ENCODE measurements at places on chromosomes 13 and 19.

GRCh38 chr19:35736913-35737886, 5.1 kb downstream of the IGFLR1 start:
- no peak for DNase-seq

- no peak for DNase-seq
Observed at GRCh38 chr13:102928941-102929675, 83.3 kb downstream of the ERCC5 start.

- no peak for DNase-seq
Observed at GRCh38 chr13:25699056-25699455, 327.3 kb downstream of the ATP8A2 start.

DNA sequence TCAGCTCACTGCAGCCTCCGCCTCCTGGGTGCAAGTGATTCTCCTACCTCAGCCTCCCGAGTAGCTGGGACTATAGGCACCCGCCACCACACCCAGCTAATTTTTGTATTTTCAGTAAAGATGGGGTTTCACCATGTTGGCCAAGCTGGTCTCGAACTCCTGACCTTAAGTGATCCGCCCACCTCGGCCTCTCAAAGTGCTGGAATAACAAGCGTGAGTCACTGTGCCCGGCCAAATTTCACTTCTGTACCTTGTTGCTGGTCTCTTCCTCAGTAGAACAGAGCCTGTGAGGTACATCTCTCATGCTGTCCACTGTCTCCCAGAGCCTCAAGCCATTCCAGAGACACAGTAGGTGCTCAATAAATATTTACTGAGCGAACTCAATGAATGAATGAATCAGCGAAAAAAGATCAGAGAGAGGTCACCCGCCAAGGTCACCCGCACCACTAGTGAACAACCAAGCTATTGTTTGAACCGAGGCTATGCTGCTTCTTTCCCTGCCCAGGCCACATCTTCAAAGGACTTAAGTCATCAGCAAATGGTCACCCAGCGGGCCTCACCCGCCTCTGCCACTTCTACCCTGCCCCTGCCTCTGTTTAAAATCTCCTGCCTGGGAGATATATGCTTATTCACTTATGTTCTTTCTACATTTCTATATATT, 9.3 kb downstream of the TMEM143 start:
- no peak for DNase-seq

DNA sequence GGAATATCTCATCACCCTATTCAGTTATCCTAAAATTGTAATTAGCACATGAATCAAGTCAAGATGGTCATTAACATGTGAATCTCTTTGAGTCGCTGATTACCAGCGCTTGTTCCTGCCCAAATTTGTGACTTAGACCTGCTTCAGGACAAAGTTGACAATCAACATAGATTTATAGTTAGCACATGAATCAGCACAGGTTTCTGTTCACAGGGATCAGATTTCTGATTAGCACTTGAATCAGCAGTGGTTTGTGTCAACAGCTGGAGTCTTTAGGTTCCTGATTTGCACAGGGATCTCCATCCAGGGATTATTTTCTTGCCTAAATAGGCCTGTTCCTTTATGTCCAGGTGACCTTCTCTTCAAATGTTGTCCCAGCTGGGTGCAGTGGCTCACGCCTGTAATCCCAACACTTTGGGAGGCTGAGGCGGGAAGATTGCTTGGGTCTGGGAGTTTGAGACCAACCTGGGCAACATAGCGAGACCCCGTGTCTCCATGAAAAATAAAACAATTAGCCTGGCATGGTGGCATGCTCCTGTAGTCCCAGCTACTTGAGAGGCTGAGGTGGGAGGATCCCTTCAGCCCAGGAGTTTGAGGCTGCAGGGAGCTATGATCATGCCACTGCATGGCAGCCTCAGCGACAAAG, 3.8 kb upstream of the LRFN3 start:
- DNase-seq, result no peak

- DNase-seq, result no peak
Observed at GRCh38 chr13:44955406-44955805, 33.9 kb downstream of the NUFIP1 start.

GRCh38 chr13:52695856-52696255, 43.2 kb downstream of the SUGT1 start:
- DNase-seq, result no peak

DNA sequence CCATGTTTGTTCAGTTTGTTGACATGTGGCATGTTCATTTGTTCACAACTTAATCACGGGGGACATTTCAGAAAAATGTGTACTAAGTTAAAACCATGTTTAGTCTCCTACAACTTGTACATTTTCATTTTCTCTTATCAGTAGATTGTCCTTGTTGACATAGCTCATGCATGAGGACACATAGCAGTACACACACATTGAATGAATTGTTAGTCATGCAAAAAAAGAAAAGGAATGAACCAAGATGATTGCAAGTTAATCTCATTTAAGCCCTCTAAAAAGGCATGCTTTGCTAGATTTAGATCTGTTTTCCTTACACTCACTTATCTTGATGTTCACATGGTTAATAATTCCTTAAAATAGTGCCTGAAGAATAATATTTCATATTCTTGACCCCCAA, 38.2 kb upstream of the AKAP11 start:
- DNase-seq, result no peak

DNA sequence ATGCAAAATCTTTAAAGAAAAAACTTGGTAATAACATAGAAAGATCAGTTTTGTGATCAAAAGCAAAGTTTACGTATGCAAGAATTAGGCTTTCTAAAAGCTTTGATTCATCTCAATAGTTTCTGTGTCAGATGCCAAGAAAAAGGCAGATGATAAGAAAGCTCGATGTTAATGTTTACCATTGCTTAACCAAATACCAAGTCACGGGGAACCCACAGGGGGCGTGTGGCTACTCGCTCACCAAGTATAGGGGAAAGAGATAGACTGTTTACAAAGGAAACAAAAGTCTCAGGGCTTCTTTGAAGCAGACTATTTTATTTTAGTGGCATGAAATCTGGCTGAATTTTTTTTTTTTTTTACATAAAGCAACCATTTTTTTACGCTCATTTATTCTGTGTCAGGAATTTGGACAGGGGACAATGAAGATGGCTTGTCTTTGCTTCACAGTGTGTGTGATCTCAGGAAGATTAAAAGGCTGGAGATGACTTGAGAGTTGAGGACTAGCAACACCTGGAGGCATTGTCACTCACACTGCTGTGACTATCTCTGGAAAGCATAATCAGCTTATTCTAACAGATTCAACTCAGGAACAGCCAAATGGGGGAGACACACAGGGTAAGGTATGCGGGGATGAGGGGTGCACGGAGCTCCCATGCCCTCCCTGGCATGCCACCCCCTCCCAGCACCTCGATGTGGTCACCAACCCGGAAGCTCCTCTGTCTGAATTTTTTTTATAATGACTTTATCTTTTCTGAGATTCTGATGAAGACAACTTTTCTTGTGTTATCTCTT, 24.9 kb downstream of the RCBTB1 start:
- no peak for DNase-seq

DNA sequence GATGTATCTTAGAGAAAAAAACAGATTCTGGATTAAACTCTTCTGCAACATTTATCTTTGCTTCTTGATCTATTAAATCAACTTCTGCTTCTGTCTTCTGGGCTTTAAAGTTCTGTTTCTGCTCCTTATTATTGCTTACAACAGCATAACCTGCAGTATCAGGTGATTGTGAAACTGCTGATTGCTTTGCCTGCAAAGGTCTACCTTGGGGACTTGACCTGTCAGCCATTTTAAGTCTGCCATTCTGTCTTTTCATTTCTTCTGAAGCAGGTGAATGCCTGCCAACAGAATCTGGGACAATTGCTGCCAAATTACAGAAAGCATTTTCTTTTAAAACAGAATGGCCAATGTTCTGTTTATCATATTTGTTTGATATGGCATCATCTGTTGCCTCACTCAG, 31.1 kb downstream of the TEX30 start:
- no peak for DNase-seq

DNA sequence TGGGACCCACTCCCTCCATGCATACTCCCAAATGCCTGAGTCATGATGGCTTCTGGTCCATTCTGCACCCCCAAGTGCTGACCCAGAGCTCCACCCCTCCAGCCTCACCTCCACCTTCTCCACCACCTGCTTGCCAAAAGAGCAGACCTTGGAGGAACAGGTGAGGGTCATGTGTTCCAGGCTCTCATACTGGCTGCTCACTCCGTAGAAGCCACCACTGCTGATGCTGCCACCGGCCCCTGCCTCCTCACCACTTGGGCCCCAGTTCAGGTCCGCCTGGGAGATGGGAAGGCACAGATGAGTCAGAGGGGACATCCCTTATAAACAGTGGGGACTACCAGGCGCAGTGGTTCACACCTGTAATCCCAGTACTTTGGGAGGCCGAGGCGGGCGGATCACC, 7.9 kb downstream of the CD37 start:
- no peak for DNase-seq

DNA sequence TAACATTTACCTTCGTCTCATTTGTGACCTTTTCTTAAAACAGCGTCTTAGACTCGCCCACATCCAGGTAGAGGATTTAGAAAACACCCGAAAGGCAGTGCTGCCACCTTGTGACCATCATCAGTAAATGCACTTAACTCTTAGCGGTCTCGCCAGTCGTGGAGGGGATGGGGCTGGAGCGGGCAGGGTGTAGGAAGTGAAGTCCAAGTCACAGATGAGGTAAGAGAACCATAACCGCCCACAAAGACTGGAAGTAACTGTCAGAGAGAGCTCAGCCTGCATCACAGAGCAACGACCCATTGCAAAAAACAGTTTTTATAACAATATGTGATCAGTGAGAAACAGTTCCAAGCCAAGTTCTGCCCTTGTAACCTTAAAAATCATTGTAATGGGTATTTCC, 10.7 kb upstream of the CEACAM3 start:
- DNase-seq, result peak; percentile 50

DNA sequence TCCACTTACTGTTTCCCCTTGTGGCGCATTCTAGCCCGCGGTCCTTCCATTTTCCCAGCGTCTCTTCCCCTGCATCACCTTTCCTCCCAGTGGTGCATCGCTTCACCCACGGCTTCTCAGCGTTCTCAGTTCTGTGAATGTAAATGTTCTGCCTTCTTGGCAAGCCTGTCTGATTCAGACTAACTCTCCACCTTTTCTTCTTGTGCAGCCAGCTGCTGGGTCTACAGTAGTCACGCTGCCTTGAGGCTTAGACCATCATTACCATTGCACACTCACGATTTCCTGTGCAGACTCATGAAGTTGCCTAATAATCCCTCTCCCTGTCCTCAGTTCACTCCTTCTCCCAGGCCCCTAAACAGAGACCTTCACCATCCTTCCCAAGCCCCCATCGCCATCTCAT, 75.0 kb downstream of the DHRS12 start:
- peak; percentile 41 for DNase-seq

GRCh38 chr13:20940083-20940482, 37.5 kb upstream of the XPO4 start:
- no peak for DNase-seq

DNA sequence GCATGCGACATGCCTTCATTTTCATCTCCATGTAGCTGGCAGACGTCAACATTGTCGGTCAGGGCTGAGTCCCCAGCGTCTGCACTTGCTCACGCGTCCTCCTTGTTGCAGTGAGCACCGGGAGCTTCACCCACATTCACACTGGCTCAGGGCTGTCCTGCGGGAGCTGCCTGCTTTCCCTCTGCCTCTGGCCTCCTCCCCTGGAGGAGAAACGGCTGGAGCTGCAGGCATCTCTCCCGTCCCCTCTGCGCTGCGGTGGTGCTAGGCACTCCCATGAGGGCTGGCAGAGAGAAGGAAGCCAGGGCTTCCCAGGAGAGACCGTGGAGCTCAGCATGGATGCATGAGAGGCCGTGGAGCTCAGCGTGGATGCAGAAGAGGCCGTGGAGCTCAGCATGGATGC, 18.4 kb upstream of the TMEM255B start:
- no peak for DNase-seq

DNA sequence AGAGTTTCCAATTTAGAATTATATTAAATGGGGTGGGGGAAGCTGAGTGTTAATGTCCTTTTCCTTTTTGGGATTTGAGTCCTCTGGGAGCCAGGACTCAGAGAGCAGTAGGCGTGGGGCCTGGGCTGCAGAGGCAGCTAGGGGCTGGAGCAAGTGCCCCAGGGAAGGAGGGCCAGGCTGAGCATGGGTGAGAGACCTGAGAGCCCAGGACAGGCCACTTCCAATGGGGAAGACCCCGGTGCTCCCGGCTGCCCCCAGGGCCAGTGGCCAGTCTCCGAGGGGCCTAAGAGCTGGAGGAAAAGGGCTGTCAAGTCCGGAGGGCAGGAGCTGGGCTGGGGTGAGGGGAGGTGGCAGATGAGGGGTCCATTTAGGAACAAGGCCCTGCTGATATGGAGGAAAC, 371.5 kb downstream of the ZNF536 start:
- DNase-seq, result no peak

GRCh38 chr13:37878496-37878895, 8.9 kb upstream of the TRPC4 start:
- DNase-seq, result no peak

GRCh38 chr13:50831512-50831911, 12.0 kb downstream of the DLEU7 start:
- DNase-seq, result no peak

DNA sequence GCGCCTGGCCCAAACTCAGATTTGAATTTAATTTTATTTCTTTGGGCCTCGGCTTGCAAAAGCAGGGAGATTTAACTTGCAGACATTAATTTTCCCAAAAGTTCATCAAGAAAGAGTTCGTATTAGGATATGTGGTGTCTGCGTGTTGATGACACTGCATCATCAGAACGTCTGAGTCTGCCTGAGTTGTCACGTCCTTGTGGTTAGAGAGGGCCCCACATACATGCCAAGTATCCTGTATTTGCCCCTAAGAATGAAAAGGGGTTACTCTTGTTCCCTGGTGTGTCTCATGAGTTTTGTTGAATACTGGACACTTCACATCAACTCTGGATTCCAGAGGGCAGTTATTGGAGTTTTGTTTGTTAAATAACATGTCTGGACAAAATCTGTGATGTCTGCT, 5.6 kb upstream of the TEX29 start:
- DNase-seq, result no peak

DNA sequence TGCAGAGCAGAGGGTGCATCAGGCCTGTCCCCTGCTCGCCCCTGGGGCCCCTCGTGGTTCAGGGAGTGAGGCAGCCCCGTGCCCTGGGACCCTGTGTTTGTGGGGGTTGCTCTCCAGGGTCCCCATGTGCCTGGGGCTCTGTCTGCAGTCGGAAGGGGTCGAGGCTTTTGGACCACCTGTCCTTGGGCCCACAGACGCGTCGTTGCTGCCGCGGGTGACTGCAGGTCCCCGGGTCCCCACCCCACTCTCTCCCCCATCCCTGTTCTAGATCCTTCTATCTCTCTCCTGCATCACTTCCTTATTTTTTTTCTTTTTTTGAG, 1.9 kb downstream of the PCSK4 start:
- no peak for DNase-seq

DNA sequence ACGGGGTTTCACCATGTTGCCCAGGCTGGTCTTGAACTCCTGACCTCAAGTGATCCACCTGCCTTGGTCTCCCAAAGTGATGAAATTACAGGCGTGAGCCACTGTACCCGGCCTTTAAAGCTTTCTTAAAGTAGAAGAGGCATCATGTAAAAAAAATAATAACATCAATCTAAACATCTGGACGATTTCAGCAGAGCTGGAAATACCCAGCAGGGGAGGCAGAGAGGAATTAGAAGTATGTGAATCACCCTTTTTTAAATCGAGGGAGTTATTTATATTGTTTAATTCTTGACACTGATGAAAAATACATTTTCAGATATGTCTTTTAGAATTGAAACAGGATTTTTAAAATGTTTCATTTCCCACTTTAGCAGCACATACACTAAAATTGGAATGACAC, 37.4 kb upstream of the MTIF3 start:
- no peak for DNase-seq
